ENCODE measurements at places on chromosomes 12 and 14.

- DNase-seq: no peak
Measured at GRCh38 chr12:90630006-90630405, 325.0 kb downstream of the CCER1 start.

GRCh38 chr12:2244013-2244861 lies 191.4 kb downstream of the CACNA1C start:
- no peak for DNase-seq

- no peak for DNase-seq
Measured at GRCh38 chr12:19369691-19370148, 69.6 kb upstream of the AEBP2 start.

- no peak for DNase-seq
Measured at GRCh38 chr14:61535032-61535431, 160.3 kb upstream of the HIF1A start.

- no peak for DNase-seq
Measured at GRCh38 chr14:58780185-58780584, 142.4 kb downstream of the DACT1 start.

DNA sequence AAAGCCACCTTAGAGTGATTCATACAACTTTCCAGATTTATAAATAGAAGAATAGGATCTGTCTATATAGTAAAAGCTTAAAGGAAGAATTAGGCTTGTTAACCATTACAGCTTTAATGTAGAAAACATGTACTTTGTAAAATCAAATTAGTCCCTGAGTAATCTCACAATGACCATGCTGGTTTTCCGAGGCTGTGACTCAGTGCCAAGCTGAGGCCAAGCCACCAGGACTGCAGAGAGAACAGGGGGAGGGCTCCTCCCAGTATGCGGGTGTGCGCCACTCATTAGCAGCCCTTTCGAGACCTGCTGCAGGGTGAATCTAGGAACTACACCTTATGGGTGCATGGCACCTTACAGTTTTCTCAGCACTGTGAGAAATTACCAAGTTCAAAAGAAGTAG lies 167.0 kb downstream of the EFCAB11 start:
- no peak for DNase-seq

- no peak for DNase-seq
Measured at GRCh38 chr14:34228650-34228976, 233.4 kb downstream of the SPTSSA start.

- no peak for DNase-seq
Measured at GRCh38 chr14:104784846-104785707, 10.5 kb downstream of the AKT1 start.

DNA sequence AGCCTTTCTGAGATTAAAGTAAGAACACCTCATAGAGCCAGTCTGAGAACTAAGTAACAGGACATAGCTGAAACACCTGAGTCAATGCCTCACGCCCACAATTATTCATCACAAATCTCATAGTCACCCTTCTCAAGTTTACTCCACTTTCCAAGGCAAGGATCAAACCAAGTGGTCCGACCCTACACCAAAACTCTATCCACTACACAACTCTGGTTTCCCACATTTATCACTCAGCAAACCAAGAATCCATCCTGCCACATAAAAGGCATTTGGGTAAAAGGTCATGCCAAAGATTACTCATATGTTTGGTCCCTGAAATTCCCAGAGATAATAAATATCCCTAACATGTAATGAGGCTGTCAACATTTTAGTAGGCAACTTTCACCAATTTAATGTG lies 144.1 kb downstream of the RPAP3 start:
- DNase-seq: no peak
